ENCODE measurements at places on chromosomes 2 and 18.

- no peak for DNase-seq
Measured at GRCh38 chr2:233994151-233994550, 56.4 kb upstream of the SPP2 start.

- no peak for DNase-seq
Measured at GRCh38 chr2:43210467-43211303, 15.7 kb downstream of the ZFP36L2 start.

GRCh38 chr18:3722649-3723433 is 272.9 kb downstream of the TGIF1 start:
- no peak for DNase-seq

- DNase-seq, result no peak
Measured at GRCh38 chr2:236843161-236843968, 242.3 kb upstream of the COPS8 start.

DNA sequence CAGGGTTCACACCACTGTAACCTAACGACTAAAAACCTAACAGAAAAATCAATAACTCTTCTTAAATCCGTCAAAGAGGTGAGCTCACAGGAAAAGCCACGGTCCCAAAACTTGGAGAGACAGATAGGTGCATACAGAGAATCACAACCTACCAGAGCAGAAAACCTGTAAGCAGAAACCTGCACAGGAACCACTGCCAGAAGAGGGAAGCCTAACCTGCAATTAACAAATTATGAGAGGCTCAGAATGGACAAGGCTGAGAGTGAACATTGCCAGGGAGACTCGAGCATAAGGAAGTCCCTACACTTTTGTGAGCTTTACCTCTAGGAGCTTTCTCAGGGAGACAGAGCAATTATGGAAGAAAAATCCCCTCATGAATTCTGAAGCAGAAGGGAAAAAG is 156.2 kb upstream of the NETO1 start:
- DNase-seq, result no peak

GRCh38 chr2:165311949-165312348 is 72.7 kb downstream of the SCN2A start:
- DNase-seq, result no peak

- DNase-seq, result no peak
Measured at GRCh38 chr2:72205504-72205881, 57.8 kb upstream of the CYP26B1 start.
